ENCODE measurements at places on chromosomes 16 and 17. TPM values are rescaled to one million over a fixed set of nuclear protein-coding genes. Genes with fewer than 3 reads are reported as not detected.

GRCh38 chr17:42895185-42895555 lies 5.4 kb upstream of the G6PC1 start:
- no peak overlapping the region for H3K27ac ChIP-seq
- H3K4me1 ChIP-seq: peaks cover 42% of the 10 kb centered on the region
- no peaks in the 10 kb centered on the region for H3K27me3 ChIP-seq
- no peak for DNase-seq
- no peak overlapping the region for H3K4me3 ChIP-seq
- H3K36me3 ChIP-seq: no peaks in the 10 kb centered on the region

DNA sequence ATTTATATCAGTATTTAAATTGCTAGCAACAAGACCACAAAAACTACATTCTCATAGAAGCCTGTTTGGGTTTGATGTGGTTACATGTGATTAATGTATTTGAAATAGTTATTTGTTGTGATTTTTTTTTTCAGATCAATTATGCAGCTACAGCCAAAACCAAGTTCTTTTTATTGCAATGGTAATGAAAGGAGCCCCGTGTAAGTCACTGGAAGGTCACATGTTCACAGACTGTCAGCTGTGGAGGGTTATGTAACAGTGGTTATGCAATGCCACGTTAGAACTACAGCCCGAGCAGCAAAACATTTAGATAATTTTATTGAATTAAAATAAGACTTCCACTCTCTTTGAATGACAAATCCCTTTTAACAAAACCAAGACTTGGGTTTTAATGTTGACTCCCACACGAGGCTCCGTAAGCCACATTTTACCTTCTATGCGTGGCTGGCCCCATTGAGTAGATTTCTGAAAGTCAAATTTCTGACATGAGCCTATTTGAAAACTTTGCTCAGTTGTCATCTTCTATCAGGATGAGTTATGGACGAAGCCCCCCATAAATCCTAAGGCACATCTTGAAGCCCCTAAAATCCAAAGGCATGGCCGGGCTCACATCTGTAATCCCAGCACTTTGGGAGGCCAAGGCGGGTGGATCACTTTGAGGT lies 41.8 kb upstream of the SEC14L1 start:
- H3K27me3 ChIP-seq: no peaks in the 10 kb centered on the region
- peaks cover 41% of the 10 kb centered on the region for H3K4me1 ChIP-seq
- no peak overlapping the region for H3K4me3 ChIP-seq
- no peak for DNase-seq

DNA sequence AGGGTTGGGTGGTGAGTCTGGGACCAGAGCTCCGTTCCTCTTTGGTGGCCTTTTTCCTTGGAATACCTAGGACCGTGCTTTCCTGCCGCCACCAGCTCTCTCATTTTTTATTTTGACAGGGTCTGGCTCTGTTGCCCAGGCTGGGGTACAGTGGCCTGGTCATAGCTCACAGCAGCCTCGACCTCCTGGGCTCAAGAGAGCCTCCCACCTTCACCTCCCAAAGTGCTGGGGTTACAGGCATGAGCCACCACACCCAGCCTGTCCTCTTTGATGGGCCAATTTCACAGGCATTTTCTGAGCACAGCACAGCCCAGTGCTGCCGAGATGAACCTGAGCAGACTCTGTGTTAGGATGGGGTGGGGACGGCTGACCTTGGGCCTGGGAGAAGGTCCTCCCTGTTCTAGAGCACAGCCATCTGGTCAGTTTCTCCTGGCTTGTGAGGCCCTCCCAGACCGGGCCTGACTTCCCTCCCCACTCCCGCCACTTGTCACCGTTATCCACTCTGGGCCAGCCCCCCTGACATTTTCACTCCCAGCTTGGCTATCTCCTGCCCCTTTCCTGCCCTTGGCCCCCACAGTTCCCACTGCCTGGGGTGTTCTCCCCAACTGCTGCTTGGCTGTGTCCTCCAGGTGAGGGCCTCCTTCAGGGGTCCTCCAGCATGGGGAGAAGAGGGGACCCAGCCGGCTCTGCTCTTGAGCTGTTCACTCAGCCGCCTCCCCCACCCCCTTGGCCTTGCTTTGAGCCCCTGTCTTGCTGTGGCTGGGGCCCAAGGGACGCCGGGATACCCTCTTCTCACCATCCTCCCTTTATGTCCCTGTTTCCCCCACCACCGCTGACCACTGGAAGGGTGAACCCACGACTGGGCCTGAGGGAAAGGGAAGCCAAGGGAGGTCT lies 5.0 kb downstream of the ADCY7 start:
- no peaks in the 10 kb centered on the region for H3K36me3 ChIP-seq
- H3K27me3 ChIP-seq: no peaks in the 10 kb centered on the region
- DNase-seq: no peak
- peaks cover 2% of the 10 kb centered on the region for H3K4me1 ChIP-seq
- no peak overlapping the region for H3K27ac ChIP-seq

DNA sequence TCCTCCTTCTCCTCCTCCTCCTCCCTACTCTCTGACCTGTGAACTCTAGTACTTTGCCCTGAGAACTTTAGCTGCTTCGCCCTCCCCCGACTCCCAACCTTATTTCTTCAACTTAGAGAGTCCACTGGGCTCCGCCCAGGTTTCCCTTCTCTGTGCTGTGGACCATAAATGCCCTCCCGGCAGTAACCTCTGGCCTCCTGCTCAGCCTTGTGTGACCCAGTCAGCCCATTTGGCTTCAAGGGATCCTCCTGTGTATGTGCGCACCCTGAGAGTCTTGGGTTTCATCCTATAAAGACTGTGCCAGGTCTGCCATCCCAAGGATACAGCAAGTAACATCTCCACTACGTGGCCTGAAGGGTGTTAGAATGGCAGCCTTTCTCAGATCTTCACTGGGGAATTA lies 275.6 kb upstream of the C16orf82 start:
- H3K4me3 ChIP-seq: no peak overlapping the region
- H3K4me1 ChIP-seq: no peaks in the 10 kb centered on the region
- no peaks in the 10 kb centered on the region for H3K27me3 ChIP-seq
- no peak overlapping the region for H3K27ac ChIP-seq

GRCh38 chr16:80744856-80745255 lies 59.5 kb downstream of the CDYL2 start:
- DNase-seq: no peak
- H3K27me3 ChIP-seq: no peaks in the 10 kb centered on the region
- H3K4me1 ChIP-seq: no peaks in the 10 kb centered on the region
- H3K27ac ChIP-seq: no peak overlapping the region

GRCh38 chr17:32192379-32192778 lies 50.1 kb downstream of the RHOT1 start:
- H3K27ac ChIP-seq: no peak overlapping the region
- no peaks in the 10 kb centered on the region for H3K4me1 ChIP-seq
- no peak for DNase-seq
- no peak overlapping the region for H3K4me3 ChIP-seq
- H3K36me3 ChIP-seq: peaks cover 12% of the 10 kb centered on the region
- H3K27me3 ChIP-seq: no peaks in the 10 kb centered on the region

GRCh38 chr16:55147396-55147795 lies 176.6 kb upstream of the IRX6 start:
- DNase-seq: no peak
- no peaks in the 10 kb centered on the region for H3K27me3 ChIP-seq
- no peak overlapping the region for H3K27ac ChIP-seq
- no peak overlapping the region for H3K4me3 ChIP-seq

DNA sequence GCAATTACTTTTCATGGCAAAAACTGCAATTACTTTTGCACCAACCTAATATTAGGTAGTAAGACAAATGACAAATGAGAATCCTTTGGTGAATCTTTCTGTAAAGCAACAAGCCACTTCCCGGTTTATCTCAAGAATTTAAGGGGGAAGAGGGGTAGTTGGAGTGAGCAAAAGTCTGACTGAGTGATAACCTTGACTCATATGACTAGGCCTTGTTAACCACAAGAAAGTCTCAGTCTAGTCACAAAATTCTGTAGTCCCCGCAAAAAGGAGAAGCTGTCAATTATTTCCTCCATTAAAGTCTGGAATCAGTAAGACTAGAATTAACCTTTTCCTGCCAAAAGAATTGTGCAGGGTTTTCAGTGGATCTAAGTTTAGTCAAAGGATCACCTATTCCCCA lies 72.2 kb upstream of the GNAO1 start:
- no peak overlapping the region for H3K27ac ChIP-seq
- no peak for DNase-seq
- H3K4me3 ChIP-seq: no peak overlapping the region
- no peaks in the 10 kb centered on the region for H3K27me3 ChIP-seq
- H3K4me1 ChIP-seq: no peaks in the 10 kb centered on the region

DNA sequence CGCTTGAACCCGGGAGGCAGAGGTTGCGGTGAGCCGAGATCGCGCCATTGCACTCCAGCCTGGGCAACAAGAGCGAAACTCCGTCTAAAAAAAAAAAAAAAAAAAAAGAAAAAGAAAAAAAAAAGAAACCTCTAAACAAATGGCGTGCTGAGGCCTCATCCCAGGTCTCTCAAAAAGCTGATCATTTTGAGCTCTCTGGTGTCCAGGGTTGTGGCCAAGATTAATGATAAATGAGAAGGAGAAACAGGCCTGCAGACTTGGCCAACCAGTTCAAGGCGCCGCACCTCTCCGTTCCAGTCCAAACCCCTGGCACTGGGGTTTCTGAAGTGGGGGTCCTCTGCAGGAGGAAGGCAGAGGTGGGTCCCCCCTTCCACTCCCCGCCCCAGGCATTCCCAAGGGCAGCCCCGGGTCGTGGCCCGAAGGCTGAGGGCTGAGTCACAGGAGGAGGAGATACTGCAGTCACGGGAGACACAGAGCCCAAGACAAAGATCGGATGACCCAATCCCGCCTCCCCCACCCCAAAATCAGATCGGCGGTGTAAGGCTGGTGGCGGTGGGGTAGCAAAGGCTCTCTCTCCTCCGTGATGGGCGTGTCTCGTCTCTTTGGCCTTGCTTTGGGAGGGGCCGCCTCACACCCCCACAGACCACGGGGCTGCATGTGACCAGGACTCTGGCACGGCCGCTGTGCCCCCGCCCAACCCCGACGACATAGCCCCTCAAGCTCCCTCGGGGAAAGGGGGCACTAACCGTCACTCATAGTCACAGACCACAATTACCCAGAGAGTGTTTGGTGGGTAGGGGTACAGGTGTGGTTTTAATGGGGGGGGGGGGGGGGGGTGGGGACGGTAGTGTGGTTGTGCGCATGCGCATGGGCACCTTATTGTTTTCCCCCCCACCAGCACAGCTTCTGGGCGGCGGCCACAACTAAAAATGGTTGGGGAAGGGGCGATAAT lies 1.1 kb downstream of the VAT1 start:
- H3K4me3 ChIP-seq: peak overlapping the region; percentile 81
- DNase-seq: no peak
- peaks cover 71% of the 10 kb centered on the region for H3K4me1 ChIP-seq
- H3K27ac ChIP-seq: peak overlapping the region; percentile 90
- H3K27me3 ChIP-seq: no peaks in the 10 kb centered on the region

GRCh38 chr16:21242756-21243155 lies 9.3 kb downstream of the ANKS4B start:
- H3K4me3 ChIP-seq: no peak overlapping the region
- no peak overlapping the region for H3K27ac ChIP-seq
- H3K4me1 ChIP-seq: no peaks in the 10 kb centered on the region
- DNase-seq: no peak
- no peaks in the 10 kb centered on the region for H3K36me3 ChIP-seq

GRCh38 chr16:56163938-56164337 lies 27.4 kb upstream of the GNAO1 start:
- no peak overlapping the region for H3K27ac ChIP-seq
- no peak overlapping the region for H3K4me3 ChIP-seq
- no peaks in the 10 kb centered on the region for H3K4me1 ChIP-seq

GRCh38 chr17:29838961-29839360 lies 91.1 kb downstream of the SSH2 start:
- H3K27ac ChIP-seq: no peak overlapping the region
- H3K4me1 ChIP-seq: peaks cover 22% of the 10 kb centered on the region
- no peaks in the 10 kb centered on the region for H3K36me3 ChIP-seq

- DNase-seq: no peak
- H3K36me3 ChIP-seq: no peaks in the 10 kb centered on the region
- H3K27ac ChIP-seq: no peak overlapping the region
- no peak overlapping the region for H3K4me3 ChIP-seq
- H3K27me3 ChIP-seq: no peaks in the 10 kb centered on the region
Measured at GRCh38 chr16:11161974-11162373, 94.0 kb downstream of the SOCS1 start.

- no peak for DNase-seq
- no peaks in the 10 kb centered on the region for H3K36me3 ChIP-seq
- H3K4me1 ChIP-seq: no peaks in the 10 kb centered on the region
- no peaks in the 10 kb centered on the region for H3K27me3 ChIP-seq
- no peak overlapping the region for H3K4me3 ChIP-seq
Measured at GRCh38 chr16:10318798-10319500, 66.9 kb upstream of the ATF7IP2 start.

DNA sequence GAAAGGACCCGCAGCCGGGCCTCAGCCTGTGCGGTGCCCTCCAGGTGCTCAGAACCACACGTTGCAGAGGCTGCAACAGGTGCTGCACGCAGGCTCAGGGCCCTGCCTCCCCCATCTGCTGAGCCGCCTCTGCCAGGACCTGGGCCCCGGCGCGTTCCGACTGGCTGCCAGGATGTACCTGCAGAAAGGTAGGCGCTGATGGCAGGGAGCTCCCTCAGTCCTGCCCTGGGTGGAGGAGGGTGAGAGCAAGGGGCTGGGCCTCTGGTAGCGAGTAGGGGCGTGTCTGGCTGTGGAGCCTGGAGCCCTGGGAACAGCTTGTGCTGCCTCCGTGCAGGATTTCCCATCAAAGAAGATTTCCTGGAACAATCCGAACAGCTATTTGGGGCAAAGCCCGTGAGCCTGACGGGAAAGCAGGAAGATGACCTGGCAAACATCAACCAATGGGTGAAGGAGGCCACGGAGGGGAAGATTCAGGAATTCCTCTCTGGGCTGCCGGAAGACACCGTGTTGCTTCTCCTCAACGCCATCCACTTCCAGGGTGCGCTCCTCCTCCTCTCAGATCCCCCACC lies 4.4 kb downstream of the SERPINF2 start:
- no peaks in the 10 kb centered on the region for H3K36me3 ChIP-seq
- H3K27ac ChIP-seq: peak overlapping the region; percentile 87
- no peak overlapping the region for H3K4me3 ChIP-seq
- H3K27me3 ChIP-seq: no peaks in the 10 kb centered on the region

DNA sequence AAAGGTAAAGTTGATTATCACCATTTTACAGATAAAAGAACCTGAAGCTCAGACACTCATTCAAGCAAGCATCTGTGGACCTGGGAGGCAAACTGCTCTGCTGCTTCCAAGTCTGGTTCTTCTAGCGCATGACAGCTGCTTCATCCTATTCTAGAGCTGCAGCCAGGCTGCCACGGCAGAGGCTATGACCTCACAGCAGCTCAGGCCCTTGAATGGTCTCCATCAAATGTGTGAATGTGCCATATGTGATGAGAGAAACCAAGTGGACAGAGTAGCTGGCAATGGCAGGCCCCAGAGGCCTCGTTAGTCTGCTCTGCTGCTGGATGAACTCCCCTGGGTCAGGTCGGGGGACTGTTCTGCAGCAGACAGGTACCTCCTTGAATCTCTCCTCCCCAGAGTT lies 30.7 kb upstream of the FOXJ1 start:
- H3K27ac ChIP-seq: no peak overlapping the region
- no peak overlapping the region for H3K4me3 ChIP-seq
- no peaks in the 10 kb centered on the region for H3K36me3 ChIP-seq
- H3K27me3 ChIP-seq: no peaks in the 10 kb centered on the region

HOXB1 gene
- total RNA-seq: not detected

SLC12A3 gene
- not detected for total RNA-seq

CNTNAP1 gene
- total RNA-seq: 0.88 TPM

SEPTIN12 gene
- total RNA-seq: not detected

MYH11 gene
- 121 TPM for total RNA-seq

All from esophagus squamous epithelium (tissue), 5 donors.